ENCODE measurements at places on chromosomes 2 and 18.

- DNase-seq: no peak
Measured at GRCh38 chr2:65003037-65003436, 13.8 kb downstream of the SLC1A4 start.

DNA sequence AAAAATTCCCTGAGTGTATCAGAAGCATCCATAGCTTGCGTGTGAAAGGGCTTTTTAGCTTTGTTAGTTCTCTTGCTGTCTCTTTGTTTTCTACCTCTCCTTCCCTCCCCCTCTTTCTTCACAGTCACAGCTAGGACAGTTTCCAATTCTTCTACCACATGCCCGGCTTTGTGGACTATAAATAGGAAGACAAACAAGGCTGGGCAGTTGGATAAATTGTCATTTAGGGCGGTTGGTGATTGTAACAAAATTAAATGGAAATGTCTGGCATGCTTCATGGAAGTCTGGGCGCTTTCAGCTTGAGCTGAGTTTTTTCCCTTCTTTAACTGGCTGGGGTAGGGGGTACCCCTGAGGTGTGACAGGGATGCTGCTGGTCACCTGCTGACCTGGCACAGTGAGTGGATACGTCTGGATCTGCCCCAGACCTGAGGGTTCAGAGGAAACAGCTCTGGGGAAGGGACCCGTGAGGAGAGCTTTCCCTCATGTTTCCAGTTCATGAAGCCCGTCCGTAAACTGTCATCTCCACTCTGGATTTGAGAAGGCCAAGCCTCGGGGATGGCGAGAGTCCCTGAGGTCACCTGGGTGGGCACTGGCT lies 29.0 kb upstream of the GIGYF2 start:
- no peak for DNase-seq

DNA sequence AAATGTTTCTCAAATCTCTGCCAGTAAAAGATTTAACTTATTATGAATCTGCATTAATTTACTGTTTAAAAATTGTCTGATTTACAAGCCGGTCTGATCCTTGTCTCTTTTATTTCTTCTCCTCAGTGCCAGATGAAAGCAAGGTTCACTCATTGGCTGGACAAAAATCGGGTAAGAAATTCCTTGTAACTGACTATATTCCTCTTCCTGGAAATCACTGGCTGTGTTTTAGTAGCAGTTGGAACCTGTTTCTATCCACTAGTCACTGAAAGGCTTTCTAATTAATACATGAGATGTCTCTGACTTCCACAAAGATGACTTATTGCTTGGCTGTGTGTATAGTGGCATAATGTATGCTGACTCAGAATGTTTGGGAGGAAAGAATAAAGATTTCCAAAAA lies 436.6 kb upstream of the NRP2 start:
- no peak for DNase-seq

GRCh38 chr2:215280326-215280725 lies 31.5 kb upstream of the ATIC start:
- no peak for DNase-seq

DNA sequence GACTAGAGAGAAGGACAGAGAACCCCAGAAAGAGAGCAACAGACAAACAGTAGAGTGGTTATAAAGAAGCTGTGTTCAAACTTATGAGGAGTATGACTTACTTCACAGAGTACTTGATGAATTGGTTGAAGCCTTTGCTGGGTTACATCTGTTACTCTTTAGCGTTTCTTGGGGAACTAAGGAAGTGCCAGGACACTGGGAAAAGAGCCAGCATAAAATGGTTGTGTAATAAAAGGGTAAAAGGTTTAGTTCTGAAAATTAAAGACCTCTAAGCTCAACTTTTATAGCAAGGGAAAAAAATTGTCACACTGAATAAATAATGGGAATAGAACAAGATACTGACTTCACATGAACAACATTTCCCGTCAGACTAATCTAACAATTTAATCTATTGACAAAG lies 17.0 kb upstream of the STAT4 start:
- DNase-seq: no peak

GRCh38 chr18:37222999-37223378 lies 342.6 kb downstream of the CELF4 start:
- DNase-seq: no peak

DNA sequence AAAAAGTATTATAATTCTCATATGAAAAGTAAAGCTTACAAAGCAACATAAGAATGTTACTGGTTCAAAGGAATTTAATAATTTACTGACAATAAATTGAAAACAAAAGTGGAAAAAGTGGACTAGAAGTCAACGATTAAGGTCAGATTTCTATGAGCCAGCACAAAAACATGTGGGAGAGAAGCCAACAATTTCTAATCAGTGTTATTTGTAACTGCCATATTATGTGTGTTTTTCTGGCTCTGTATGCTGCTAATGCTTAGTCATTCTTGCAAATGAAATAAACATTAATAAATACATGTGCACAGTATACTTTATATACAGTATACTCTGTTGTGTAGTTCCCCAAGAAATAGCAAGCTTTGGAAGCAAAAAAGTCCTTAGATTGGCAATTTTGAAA lies 301.3 kb upstream of the RGPD4 start:
- no peak for DNase-seq

- no peak for DNase-seq
Measured at GRCh38 chr2:54303631-54304030, 47.6 kb upstream of the TSPYL6 start.

- DNase-seq: no peak
Measured at GRCh38 chr2:98558852-98559530, 49.3 kb downstream of the COA5 start.

DNA sequence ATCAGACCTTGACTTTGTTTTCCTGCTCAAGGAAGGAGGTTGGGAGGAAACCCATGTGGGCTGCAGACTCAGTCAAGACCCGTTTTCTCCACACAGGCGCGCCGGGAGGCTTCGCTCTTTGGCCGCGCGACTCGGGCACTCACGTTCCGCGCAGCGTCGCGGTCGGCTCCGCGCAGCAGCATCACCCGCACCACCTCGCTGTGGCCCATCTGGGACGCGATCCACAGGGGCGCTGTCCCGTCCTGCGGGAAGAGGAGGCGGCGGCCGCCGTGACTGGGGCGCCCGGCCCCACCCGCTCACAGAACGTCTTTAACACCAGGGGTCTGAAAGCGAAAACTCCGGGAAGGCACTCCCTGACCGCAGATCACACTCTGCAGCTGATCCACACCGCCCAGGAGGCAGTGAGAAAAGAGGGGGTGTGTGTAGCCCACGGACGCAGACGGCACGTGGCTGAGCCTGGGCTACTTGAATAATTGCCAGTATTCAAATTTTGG lies 33.1 kb upstream of the NPC1 start:
- no peak for DNase-seq
